ENCODE measurements at places on chromosomes 11 and 22.

- no peak for DNase-seq
Measured at GRCh38 chr22:17483688-17484372, 79.5 kb upstream of the SLC25A18 start.

GRCh38 chr11:95877291-95877690 lies 46.6 kb downstream of the MTMR2 start:
- peak; percentile 18 for DNase-seq

- peak; percentile 61 for DNase-seq
Measured at GRCh38 chr11:65811764-65812475, 21.8 kb upstream of the SNX32 start.

DNA sequence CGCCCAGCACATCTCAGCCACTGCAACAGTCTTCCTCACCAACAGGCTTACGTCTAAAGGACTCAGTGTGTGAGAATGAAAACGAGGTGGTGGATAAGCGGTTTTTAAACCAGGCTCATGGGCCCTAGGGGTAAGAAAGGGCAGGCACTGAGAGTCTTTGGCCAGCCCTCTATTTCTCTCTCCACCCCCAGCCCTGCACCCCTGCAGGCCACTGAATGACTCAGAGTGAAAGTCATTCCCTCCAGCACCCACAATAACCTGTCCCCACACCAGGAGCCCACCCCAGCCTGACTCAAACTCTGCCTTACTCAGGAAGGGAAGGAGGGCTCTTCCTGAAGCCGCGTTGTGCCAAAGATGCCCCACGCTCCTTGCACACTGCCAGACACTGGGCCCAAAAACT lies 72.0 kb downstream of the LARGE1 start:
- DNase-seq: no peak

GRCh38 chr22:49621601-49622210 lies 206.0 kb downstream of the BRD1 start:
- no peak for DNase-seq

All from suppressor macrophage treated with lipopolysaccharide for 4 hours (primary cell).